Stimulated activated CD4-positive, alpha-beta T cell treated with anti-CD3 and anti-CD28 coated beads, Interleukin-1b, Interleukin-23, amount 100 ng/mL, for 24 hours (primary cell): ENCODE measurements at places on chromosomes 3 and 15.

DNA sequence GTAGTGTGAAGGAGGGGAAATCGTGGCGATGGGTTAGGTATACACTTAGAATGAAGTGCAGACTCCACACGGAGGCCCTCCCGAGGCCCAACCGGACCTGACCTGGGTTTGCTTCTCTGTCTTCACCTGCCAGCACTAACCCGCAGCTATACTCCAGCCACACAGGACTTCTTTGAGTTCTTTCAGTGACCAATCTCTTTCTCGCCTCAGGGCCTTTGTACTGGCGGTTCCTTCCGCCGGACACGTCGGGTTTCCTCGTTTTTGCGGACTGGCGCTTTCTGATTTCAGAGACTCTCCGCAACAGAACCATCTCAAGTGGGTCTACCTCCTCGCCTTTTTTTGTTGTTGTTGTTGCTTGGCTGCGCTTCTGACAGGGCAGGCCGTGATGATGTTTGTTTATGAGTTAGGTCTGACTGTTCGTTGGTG lies at the start of gene NEIL1:
TSS of gene NEIL1 (plus strand) at position 244 of the 426 bp plus-strand sequence. CDS start 1,867 bp downstream, outside the sequence.
- DNase-seq = no peak

DNA sequence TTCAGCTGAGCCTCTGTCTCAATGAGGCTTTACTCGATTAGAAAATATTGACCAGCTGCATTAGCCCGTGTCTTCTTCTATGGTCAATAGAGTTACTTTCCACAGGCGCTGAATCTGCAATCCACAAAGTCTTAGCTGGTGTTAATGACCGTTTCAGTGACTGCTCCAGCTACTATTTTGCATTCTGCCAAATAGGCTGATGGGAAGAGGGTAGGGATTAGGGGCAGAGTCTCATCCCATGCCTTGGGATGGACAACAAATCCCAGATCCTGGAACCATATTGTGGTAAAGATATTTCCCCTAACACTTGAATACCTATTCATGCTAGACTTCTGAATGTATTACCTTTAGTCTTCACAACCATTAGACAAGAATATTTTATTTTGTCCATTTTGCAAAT lies 29.5 kb upstream of the MAGI1 start:
- DNase-seq = no peak

DNA sequence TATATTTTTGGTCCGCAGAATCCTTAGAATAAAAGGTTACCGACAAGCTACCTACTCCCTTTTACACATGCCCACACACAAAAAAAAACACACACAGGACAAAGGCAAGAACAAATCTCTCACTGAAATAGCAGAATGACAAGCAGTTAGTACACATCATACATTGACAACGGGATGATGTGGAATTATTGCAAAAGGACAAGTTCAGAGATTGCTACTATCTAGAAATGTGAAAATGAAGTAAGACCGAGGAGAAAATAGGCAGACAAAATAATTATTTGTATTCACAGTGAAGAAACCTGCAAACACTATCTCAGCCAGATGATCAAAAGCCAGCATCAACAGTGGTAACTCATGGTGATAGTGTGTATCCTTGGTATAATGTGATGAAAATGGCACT lies 112.2 kb upstream of the C3orf80 start:
- DNase-seq = no peak

DNA sequence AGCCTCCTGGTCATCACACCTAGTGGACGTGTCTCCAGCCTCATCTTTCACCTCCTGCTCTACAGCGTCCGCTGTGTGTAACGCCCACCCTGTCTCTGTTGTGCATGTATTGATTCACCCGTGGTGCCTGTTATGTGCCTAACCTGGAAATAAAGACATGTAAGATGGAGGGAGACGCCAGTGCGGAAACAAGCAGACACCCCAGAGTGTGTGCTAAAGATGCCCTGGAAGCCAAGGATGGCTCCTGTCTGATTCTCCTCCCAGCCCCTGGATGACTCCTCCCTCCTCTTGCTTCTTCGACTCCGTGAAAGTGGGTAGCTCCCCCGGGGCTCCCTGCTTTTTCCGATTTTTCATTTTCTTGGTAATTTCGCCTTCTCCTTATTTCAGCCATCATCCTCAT lies 241.8 kb downstream of the ADAMTS17 start:
- DNase-seq = no peak

GRCh38 chr3:182436547-182436946 lies 356.8 kb upstream of the ATP11B start:
- no peak for DNase-seq

GRCh38 chr3:191555037-191555436 lies 94.1 kb downstream of the PYDC2 start:
- no peak for DNase-seq

DNA sequence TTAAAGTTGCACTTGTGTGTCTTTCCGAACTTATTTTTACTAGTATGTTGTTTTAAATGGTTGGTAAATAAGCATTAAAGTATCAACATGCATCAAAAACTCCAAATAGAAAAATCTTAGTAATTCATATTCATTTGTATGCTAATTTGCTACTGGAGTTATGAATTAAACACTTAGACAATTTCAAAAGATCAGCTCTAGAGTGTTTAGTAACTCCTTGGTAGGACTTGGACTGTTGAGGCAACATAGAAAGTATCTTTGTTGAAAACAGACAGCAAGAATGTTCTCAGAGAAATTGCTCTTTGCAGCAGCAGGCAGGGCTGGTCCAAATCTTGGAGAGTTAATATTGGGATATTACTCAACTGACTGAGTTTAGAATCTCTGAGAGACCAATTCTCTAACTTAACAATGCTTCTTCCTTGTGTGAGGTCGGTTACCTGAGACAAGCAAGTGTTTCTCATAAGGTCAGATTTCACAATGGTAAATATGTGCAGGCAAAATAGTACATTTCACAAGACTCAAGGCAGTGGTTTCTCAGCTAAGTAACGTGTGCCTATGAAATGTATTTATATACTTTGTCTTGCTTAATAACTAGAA lies 147.8 kb upstream of the IL12A start:
- no peak for DNase-seq

DNA sequence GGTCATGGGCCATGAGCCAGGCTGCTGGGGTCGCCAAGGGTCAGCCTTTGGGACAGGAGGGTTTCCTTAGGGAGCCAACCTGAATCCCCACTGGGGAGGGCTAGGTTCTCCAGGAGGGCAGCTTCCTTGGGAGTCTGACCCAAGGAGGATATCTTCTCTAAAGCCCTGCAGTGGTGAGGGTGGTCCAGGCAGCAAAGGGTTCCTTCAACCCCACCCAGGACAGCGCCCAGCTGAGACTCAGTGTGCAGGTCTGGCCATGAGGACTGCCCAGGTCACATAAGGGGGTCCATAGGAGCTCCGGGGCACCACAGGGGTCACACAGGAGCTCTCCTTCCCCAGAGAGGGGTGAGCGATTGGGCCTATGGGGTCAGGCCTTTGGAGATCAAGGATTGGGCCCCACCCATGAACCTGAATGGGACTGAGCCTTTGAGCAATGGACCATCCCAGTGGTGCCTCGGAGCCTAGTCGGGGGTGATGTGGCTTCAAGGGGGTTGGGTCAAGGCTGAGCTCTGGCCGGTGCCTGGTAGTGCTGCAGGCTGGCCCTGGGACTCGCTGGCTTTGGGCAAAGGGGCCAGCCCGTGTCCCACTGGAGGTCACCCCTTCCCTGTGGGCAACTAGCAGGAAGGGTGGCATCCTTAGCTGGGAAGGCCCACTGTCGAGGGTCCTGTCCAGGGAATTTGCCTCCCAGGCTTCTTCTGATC lies 216.5 kb downstream of the SNRPN start:
- no peak for DNase-seq

DNA sequence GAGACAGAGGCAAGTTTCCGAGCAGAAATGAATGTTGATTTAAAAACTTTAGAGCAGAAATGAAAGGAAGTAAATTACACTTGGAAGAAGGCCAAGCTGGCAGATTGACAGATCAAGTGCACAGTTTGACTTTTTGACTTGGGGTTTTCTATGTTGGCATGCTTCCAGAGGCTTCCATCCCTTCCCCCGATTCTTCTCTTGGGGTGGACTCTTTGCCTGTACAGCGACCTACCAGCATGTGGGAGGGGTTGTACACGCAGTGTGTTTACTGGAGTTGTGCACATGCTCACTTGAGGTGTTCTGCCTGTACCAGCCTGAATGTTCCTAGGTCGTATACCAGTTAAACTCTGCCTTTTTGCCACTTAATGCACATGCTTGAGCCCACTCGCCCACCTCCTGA lies 701.5 kb upstream of the GBE1 start:
- no peak for DNase-seq

DNA sequence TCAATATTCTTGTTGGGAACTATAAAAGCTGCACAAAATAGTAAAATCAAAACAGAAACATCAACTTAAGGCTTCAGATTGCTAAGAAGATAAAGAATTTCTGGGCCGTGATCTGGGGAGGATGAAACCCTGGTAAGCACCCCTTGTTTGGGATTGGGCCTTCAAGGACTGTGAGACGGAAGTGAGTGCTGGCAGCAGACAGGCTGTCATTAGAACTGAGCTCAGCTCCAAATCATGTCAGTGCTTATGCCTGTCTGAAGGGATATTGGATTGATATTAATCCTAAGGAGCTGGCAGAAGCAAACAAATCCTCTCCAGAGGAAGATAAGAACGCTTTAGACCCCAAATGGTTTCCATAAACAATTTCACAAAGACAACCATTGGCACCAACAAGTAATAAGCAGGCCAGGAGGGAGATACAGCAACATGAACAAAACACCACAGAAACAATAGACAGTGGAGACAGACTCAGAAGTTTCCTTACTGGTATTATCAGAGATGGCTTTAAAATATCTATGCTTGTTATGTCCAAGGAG lies 72.6 kb upstream of the CTXND1 start:
- no peak for DNase-seq

GRCh38 chr15:43516801-43517353 lies 531 bp upstream of the MAP1A start:
- DNase-seq = no peak

DNA sequence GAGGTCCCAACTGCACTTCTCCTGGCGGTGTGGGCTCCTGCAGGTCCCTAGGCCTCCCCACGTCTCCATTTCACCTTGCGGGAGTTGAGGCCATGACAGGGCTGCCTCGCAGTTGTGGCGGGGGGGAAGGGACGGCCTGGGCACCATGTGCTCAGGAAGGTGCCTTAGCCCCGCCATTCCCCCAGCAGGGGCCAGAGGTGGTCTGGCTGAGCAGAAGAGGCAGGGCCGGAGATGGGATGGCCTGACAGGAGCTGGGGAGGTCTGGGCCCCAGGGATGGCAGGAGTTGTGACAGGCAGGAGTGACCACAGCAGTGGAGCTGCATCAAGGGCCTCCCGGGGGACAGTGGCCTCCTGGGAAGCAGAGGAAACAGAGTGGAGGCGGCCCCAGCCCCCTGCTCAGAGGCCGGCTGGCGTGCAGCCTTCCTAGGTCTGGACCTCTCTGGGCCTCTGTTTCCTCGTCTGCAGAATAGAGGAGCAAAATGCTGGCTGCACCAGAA lies 18.7 kb upstream of the KLF15 start:
- no peak for DNase-seq

DNA sequence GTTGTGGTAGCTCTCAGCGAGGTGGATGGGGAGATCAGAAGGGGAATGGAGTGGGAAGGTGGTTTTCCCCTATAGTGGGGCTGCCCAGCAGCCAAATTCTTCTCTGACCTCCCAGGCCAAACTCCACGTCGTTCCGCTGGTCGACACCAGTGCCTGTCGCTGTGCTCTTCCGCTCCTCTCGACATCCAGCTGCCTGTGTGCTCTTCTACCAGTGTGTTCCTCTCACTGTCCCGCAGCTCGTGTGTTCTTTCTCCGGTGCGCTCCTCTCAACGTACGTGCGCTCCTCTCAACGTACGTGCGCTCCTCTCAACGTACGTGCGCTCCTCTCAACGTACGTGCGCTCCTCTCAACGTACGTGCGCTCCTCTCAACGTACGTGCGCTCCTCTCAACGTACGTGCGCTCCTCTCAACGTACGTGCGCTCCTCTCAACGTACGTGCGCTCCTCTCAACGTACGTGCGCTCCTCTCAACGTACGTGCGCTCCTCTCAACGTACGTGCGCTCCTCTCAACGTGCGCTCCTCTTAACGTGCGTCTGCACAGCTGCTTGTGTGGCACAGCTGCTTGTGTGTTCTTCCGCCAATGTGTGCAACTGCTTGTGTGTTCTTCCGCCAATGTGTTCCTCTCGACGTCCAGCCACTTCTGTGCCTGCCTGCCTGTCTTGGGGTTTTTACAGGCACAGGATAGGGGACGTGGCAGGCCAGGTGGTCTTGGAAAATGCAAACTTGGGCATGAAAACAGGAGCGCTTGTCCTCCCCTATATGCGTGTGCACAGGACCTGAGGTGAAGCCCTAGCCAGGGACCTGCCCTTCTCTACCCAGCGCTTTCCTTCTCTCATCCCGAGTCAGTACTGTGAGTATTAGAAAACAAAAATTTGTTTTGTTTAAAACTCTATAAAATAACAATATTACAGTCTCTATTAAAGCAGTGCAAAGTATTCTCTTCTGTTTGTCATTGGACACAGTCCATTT lies 991.1 kb downstream of the GBE1 start:
- no peak for DNase-seq

DNA sequence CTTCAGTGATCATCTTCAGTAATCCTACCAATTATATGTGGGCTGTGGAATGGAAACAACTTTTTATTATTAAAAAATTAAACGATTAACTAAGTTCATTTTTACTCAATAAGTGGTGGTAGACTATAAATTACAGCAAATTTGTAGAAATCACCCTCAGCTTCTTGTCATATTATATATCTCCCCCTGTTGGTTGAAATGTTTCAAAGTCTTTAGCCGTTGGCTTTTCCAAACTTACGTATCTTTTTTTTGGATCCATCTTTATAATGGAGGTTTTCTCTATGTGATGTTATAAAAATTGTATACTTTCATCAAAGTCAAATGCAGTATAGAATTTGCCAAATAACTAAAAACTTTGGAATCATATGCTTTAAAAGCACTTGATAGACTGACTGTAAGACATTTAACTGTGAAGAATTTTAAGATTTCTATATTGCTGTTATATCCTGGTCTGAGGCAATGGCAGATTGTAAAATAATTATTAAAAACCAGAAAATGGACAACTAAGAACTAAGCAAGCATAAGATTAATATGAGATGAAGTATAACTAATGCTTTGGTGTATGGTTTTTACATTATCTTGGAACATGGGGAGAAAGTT lies 44.7 kb downstream of the ATP11B start:
- no peak for DNase-seq

- DNase-seq = no peak
Observed at GRCh38 chr3:56383092-56383491, 85.2 kb downstream of the ERC2 start.

DNA sequence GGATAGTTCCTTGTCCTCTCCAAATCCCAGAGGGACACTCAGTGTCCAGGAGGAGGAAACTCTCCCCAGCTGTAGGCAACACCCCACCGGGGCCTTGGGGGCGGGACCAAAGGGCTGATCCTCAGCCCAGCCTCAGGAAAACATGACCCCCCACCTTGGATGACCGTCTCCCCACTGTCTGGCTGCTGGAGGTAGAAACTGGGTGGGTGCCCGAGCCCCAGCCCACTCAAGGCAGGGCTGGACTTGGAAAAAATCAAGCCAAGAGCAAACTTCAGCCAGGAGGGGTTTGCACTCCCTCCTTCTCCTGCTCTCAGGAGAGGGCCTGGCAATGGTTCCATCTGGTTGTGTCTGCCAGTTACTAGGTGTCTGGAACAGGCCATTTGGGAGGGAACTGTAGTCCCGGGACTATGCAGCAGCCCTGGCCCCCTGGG lies 3.6 kb upstream of the RASL12 start:
- DNase-seq = no peak
